Stimulated activated CD4-positive, alpha-beta T cell treated with anti-CD3 and anti-CD28 coated beads, Interleukin-2, amount 100 ng/mL, for 4 hours (primary cell): ENCODE measurements at places on chromosomes 13 and 19.

DNA sequence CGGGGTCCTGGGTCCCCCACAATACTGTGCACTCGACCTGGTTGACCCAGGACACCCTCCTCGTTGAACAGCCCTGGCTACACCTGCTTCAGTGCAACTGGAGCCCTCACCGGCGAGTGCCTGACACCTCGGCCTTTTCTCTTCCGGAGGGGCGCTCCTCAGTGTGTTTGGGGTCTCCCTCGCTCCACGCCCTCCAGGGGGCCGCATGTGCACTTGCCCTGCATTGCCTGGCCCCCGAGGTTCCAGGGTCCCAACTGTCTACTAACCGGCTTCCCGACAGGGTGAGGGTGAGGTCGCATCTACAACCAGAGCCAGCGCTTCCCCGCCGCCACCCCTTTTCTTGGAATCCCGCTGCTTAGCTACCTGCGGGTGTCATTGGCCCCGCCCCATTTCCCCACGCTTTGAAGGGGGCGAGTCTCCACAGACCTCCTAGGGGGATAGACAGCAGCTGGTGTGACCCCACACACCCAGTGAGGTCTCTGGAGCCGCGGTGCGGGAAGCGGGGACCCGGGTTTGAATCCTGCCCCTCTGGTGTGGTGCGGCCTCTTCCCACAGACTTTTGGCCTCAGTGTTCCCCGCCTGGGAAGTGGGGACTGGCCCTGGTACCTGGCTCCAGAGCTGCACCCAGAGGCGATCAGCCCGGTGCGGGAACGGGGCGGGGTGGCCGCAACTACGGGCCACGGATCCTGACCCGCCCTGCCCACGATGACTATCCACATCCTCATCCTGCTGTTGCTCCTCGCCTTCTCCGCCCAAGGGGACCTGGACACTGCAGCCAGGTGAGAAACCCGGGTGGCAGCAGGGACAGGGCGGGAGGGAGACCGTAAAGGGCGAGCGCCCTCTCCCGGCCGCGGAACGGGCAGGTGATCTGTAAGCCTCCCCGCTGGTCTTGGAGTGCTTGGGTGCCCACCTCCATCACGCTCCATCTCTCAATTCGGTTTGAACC, at the start of gene ADM5:
Gene ADM5 (plus strand): TSS at position 462 of the 946 bp plus-strand sequence. CDS start 244 bp downstream, at position 706.
- DNase-seq, result no peak

DNA sequence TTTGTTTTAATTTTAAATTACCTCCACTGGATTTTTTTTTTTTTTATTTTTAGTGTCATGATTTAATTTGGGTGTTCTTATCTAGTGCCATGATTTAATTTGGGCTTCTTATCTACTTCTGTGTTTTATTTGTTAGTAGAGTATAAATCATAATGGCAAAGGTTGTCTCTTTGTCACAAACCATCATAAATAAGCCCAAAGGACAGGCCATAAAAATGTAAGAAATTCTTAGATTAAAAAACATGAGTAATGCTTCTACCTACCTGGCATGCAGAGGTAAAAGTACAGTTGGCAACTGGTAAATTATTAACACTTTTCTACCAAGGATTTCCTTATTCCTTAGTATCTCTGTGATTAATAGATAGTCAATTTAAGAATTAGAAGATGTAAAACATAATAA, 55.2 kb downstream of the ERCC5 start:
- no peak for DNase-seq

DNA sequence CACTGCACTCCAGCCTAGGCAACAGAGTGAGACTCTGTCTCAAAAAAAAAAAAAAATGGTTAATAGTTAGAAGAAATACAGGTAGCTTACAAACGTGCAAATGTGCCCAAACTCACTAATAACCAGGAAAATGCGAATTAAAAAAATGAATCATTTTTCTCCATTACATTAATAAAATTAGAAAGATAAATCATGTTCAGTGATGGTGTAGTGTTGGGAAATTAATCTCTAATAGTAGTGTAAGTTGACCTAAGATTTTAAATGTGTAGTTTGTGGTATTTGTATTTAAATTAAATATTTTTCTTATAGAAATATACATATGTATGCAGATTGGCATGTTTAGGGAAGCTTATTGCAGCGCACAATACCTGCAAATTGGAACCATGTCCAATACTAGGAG, 57.6 kb downstream of the PCCA start:
- no peak for DNase-seq

- DNase-seq, result no peak
These were observed 1081.9 kb downstream of the SLITRK1 start for GRCh38 chr13:82800391-82800790.

DNA sequence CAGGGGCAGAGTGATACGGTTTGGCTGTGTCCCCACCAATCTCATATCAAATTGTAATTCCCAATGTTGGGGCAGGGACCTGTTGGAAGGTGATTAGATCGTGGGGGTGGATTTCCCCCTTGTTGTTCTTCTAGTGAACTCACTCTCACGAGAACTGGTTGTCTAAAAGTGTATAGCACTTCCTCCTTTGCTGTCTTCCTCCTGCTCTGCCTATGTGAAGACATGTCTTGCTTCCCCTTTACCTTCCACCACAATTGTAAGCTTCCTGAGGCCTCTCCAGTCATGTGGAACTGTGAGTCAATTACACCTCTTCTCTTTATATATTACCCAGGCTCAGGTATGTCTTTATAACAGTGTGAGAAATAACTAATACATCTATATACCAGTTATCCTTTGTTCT, 706.4 kb upstream of the KLHL1 start:
- DNase-seq, result no peak
